ENCODE measurements at places on chromosomes 12 and 14. TPM values are rescaled to one million over a fixed set of nuclear protein-coding genes. Genes with fewer than 3 reads are reported as not detected.

PTPN21 gene
- 2.8 TPM for total RNA-seq

FITM1 gene
- 0.44 TPM for total RNA-seq

VRTN gene
- total RNA-seq: not detected

P2RX2 gene
- total RNA-seq: not detected

DBX2 gene
- not detected for total RNA-seq

TAS2R50 gene
- 1.2 TPM for total RNA-seq

TC2N gene
- total RNA-seq: 1.7 TPM

SAMD15 gene
- 0.40 TPM for total RNA-seq

C14orf180 gene
- total RNA-seq: not detected

FAM186B gene
- 0.22 TPM for total RNA-seq

PRPH gene
- not detected for total RNA-seq

PPP1R12A gene
- total RNA-seq: 53.8 TPM

BATF gene
- total RNA-seq: 3.6 TPM
